Natural killer cell (primary cell): ENCODE measurements at places on chromosomes 6 and 20.

GRCh38 chr6:112087136-112087911, at the start of the genes FAM229B and TUBE1:
Gene FAM229B, plus strand, starts transcription at chr6:112087591. Its CDS starts 11,693 bp downstream, at chr6:112099284.
Gene TUBE1, minus strand, starts transcription at chr6:112087482. Its CDS starts 48 bp downstream, at chr6:112087434.
- DNase-seq = peak; percentile 82
- H3K4me3 ChIP-seq = peak within 1 kb of the TSS; percentile 86

- no peaks in the 10 kb centered on the region for H3K4me1 ChIP-seq
- no peak overlapping the region for H3K4me3 ChIP-seq
- no peak overlapping the region for H3K27ac ChIP-seq
Measured at GRCh38 chr6:168100803-168101589, 22.0 kb upstream of the FRMD1 start.

- no peak for DNase-seq
- peaks cover 75% of the 10 kb centered on the region for H3K36me3 ChIP-seq
- H3K4me3 ChIP-seq = no peak overlapping the region
- no peaks in the 10 kb centered on the region for H3K4me1 ChIP-seq
Measured at GRCh38 chr6:152272486-152272885, 364.7 kb downstream of the SYNE1 start.

- H3K4me1 ChIP-seq = no peaks in the 10 kb centered on the region
- no peak overlapping the region for H3K4me3 ChIP-seq
- no peak for DNase-seq
- H3K36me3 ChIP-seq = no peaks in the 10 kb centered on the region
- no peak overlapping the region for H3K27ac ChIP-seq
Measured at GRCh38 chr20:1204576-1204975, 1.3 kb downstream of the C20orf202 start.

GRCh38 chr6:110543106-110543505, 66.7 kb upstream of the SLC22A16 start:
- H3K27ac ChIP-seq = no peak overlapping the region
- no peak overlapping the region for H3K4me3 ChIP-seq
- H3K36me3 ChIP-seq = no peaks in the 10 kb centered on the region
- H3K27me3 ChIP-seq = no peaks in the 10 kb centered on the region

DNA sequence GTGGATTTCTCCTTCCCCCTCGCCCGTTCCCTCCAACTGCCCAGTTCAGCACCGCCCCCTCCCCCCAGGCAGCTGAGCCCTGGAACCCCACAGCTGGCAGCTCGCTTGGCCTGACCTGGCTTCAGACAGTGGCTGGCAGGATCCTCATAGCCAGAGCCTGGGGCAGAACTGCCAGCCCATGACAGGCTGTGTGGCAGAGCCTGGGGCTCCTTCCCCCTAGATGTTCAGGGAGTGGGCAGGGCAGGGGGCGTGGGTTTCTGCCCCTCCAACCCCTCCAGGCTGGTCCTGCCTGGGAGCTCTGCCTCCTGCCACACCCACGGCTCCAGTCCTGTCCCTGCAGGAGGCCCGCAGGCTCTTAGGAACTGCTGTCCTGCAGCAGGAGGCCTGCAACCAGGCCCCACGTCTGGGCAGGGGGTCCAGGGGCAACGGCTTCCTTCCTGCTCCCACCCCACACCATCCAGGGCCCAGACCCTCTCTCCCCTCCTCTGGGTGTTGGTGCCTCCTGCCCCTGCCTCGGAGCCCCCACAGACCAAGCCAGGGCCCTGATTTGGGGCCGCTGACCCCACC, 9.6 kb upstream of the KCNQ2 start:
- no peak for DNase-seq
- no peaks in the 10 kb centered on the region for H3K4me1 ChIP-seq
- H3K27ac ChIP-seq = no peak overlapping the region
- no peak overlapping the region for H3K4me3 ChIP-seq
- H3K27me3 ChIP-seq = peaks cover 2% of the 10 kb centered on the region
- no peaks in the 10 kb centered on the region for H3K36me3 ChIP-seq
